ENCODE measurements at places on chromosomes 6 and 20.

GRCh38 chr20:48819821-48820648 lies 7.8 kb downstream of the PREX1 start:
- DNase-seq, result no peak

DNA sequence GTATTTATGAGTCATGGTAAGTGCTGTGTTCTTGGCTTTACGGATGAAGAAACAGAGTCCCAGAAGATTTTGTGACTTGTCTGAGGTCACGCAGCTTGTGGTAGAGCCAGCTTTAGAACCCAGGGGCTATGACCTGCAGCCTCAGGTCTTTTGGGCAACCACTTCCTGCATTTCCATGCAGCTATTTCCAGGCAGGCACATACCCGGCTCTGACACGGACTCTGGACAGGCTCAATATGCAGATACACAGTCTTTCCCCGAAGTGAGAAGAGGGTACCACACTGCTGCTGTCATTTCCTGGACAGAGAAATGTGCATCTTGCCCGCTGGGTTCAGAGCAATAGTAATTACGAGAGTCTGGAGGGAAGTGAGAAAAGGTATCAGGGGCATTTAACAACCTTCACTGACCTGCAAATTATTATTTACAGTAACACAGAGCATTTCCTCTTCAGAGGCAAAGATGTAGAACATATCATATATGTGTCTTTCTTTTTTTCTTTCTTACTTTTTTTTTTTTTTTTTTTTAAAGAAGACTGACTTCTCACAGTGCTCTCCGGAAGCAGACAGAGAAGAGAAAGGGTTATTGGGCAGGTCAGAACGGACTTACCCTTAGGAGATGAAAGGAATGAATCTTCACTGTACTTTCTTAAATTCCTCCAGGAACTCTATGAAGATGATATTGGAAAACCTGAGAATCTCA lies 185.1 kb downstream of the CLIC5 start:
- no peak for DNase-seq

- DNase-seq, result no peak
These were observed 136.9 kb downstream of the PREX1 start for GRCh38 chr20:48690888-48691287.

- no peak for DNase-seq
These were observed 21.2 kb downstream of the REV3L start for GRCh38 chr6:111461860-111462259.

DNA sequence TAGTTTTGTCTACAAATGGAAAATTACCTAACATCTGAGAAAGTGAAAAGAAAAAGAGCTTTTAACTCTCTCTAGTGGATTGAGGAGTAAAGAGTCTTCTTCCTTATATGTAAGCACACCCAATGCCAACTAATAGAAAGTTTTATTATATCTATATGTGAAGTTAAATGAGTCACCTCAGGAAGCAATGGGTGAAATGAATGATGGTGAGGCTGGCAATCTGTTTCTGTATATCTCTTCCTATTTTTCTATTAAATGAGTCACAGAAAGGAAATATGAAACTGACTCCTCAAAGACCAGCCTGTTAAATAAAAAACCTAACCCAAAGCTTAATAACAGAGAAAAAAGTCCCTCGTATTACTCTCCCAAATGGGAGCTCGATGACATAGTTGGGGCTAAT lies 71.3 kb downstream of the OTOR start:
- no peak for DNase-seq

GRCh38 chr6:89987830-89988229 lies 93.6 kb downstream of the GJA10 start:
- DNase-seq, result no peak
